ENCODE measurements at places on chromosomes 1 and 21.

DNA sequence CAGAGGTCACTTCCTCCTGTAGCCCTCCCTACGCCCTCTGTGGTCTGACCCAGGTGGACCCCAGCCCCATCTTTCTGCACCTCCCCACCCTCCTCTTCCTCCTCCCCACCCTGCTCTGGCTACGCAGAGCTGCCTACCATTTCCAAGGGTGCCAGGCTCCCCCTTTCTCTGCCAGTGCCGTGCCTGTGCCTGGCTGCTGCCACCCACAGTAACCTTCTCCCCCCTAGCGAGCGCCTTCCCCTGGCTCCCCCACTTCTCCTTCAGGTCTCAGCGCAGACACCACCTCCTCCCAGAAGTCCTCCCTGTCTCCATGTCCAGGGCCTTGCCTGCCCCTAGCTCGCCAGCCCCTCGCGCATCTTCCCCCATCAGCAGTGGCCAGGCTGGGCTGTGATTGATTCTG, 471.5 kb downstream of the PTPRU start:
- H3K4me1 ChIP-seq = peaks cover 28% of the 10 kb centered on the region
- no peak for DNase-seq
- no peak overlapping the region for H3K4me3 ChIP-seq
- H3K27ac ChIP-seq = no peak overlapping the region

DNA sequence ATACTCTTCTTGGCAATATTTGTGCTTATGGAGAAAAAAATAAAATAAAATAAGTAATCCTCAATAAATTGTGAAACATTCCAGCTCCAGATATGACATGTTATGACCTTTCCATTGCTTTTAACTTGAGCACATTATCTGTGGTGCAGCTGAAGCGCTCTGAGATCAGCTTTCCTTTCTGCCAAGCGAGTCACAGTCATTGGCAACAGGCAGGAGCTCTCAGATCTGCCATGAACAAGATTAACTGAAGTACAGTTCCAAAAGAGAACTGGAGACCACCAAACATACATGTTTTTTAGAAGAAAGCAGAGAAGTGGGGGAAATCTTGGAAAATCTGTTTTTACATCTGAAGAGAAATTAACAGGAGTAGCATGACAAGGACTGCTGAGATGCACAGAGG, 89.2 kb upstream of the DSCAM start:
- no peak overlapping the region for H3K4me3 ChIP-seq
- no peaks in the 10 kb centered on the region for H3K4me1 ChIP-seq
- H3K36me3 ChIP-seq = no peaks in the 10 kb centered on the region
- H3K27ac ChIP-seq = no peak overlapping the region
- DNase-seq = no peak

GRCh38 chr1:115714572-115715141, 53.9 kb downstream of the CASQ2 start:
- H3K4me1 ChIP-seq = no peaks in the 10 kb centered on the region
- H3K36me3 ChIP-seq = no peaks in the 10 kb centered on the region
- no peak overlapping the region for H3K4me3 ChIP-seq

GRCh38 chr1:100528871-100529270, 9.1 kb upstream of the GPR88 start:
- no peaks in the 10 kb centered on the region for H3K36me3 ChIP-seq
- DNase-seq = no peak
- no peak overlapping the region for H3K4me3 ChIP-seq
- peaks cover 37% of the 10 kb centered on the region for H3K4me1 ChIP-seq

DNA sequence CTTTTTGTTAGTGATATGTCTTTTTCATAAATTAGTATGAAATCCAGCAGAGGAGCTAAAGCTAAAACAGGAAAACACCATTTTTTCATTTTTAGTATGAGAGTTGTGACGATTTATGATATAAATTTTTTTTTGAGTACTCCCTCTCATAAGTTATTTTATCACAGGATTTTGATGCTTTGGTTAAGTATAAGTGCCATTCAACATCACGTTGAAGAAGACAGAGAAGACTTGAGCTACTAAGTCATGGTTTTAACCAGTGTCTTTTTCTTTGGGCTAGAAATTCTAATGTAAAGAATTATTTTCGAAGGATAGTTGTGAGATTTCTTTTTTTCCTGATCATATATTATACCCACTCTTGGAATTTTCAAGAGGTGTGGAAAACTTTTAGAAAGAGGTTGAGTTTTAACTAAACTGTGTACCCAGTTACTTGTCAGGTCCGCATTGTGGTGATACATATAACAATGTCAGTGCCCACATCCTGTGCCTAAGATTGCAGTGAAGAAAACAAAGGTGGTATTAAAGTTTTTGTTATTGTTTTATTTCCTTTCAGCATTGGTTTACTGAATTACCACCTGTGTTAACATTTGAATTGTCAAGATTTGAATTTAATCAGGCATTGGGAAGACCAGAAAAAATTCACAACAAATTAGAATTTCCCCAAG, 93.8 kb downstream of the USP25 start:
- peak overlapping the region; percentile 68 for H3K27ac ChIP-seq
- no peak for DNase-seq
- no peaks in the 10 kb centered on the region for H3K27me3 ChIP-seq
- peaks cover 31% of the 10 kb centered on the region for H3K36me3 ChIP-seq
- peak overlapping the region; percentile 37 for H3K4me3 ChIP-seq

GRCh38 chr1:7007902-7008301, 222.6 kb downstream of the CAMTA1 start:
- H3K4me1 ChIP-seq = no peaks in the 10 kb centered on the region
- no peaks in the 10 kb centered on the region for H3K36me3 ChIP-seq

GRCh38 chr1:211095381-211095780, 38.6 kb downstream of the KCNH1 start:
- DNase-seq = no peak
- no peaks in the 10 kb centered on the region for H3K4me1 ChIP-seq
- no peak overlapping the region for H3K27ac ChIP-seq
- H3K36me3 ChIP-seq = no peaks in the 10 kb centered on the region
- H3K27me3 ChIP-seq = peaks cover 10% of the 10 kb centered on the region
- no peak overlapping the region for H3K4me3 ChIP-seq

GRCh38 chr1:89358287-89358893, 5.5 kb upstream of the GBP6 start:
- DNase-seq = peak; percentile 80
- H3K4me1 ChIP-seq = peaks cover 43% of the 10 kb centered on the region
- H3K4me3 ChIP-seq = peak overlapping the region; percentile 51
- peaks cover 9% of the 10 kb centered on the region for H3K36me3 ChIP-seq

DNA sequence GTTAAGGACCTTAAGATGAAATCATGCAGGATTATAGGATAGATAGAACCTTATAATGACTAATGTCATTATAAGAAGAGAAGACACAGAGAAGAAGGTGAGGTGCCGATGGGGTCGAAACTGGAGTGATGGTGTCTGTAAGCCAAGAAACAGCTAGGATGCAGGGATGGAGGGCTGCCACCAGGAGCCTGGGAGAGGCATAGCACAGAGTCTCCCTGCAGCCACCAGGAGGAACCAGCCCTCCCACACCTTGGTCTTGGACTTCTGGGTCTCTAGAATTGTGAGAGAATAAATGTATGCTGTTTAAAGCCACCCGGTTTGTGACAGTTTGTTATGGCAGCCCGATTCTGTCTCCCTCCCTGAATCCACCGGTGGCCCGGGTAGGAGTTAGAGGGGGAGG, 337.2 kb upstream of the AJAP1 start:
- no peak overlapping the region for H3K27ac ChIP-seq
- DNase-seq = no peak
- H3K4me3 ChIP-seq = no peak overlapping the region
- no peaks in the 10 kb centered on the region for H3K4me1 ChIP-seq
- H3K27me3 ChIP-seq = no peaks in the 10 kb centered on the region

GRCh38 chr1:182768963-182769362, 20.6 kb upstream of the NPL start:
- H3K27me3 ChIP-seq = peaks cover 30% of the 10 kb centered on the region

- H3K4me1 ChIP-seq = peaks cover 15% of the 10 kb centered on the region
- no peak overlapping the region for H3K4me3 ChIP-seq
- H3K27ac ChIP-seq = no peak overlapping the region
- H3K27me3 ChIP-seq = peaks cover 41% of the 10 kb centered on the region
Observed at GRCh38 chr1:87150143-87150542, 178.5 kb upstream of the LMO4 start.

GRCh38 chr1:239982762-239983161, 108.9 kb upstream of the FMN2 start:
- H3K36me3 ChIP-seq = no peaks in the 10 kb centered on the region
- no peaks in the 10 kb centered on the region for H3K4me1 ChIP-seq
- H3K4me3 ChIP-seq = no peak overlapping the region
- H3K27me3 ChIP-seq = no peaks in the 10 kb centered on the region

DNA sequence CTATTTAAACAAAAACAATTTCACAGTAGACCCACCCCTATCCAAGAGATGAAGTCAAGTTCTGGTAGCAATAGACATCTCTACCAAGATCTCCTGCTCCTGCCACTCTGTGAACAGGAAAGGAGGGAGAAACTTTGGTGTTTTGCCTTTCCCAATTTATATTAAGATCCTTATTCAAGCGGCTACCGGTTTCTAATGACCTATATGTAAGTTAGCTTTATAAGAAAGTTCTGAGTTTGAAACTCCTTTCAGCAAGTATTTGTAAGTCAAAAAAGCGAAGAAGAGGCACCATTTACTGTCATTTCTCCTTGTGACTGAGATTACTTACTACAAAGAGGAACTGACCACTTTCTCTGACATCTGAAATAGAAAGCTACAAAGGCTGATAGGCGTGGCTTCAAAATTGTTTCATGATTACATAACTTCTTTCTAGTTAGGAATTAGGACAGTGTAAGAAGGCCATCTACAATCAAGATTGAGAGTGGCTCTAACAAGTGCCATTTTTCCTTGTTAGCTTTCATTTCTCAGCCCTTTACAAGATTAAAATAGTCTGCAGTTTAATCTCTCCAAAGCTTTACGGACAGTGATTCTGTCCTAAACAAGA, at the start of gene MNDA:
MNDA (plus strand) TSS at position 448 of the 604 bp plus-strand sequence. CDS start 10,803 bp downstream, outside the sequence.
- no peaks in the 10 kb centered on the region for H3K4me1 ChIP-seq
- H3K27ac ChIP-seq = no peak within 1 kb of the TSS
- H3K36me3 ChIP-seq = no peaks in the 10 kb centered on the region
- no peak within 1 kb of the TSS for H3K4me3 ChIP-seq
- no peak for DNase-seq
- no peaks in the 10 kb centered on the region for H3K27me3 ChIP-seq

DNA sequence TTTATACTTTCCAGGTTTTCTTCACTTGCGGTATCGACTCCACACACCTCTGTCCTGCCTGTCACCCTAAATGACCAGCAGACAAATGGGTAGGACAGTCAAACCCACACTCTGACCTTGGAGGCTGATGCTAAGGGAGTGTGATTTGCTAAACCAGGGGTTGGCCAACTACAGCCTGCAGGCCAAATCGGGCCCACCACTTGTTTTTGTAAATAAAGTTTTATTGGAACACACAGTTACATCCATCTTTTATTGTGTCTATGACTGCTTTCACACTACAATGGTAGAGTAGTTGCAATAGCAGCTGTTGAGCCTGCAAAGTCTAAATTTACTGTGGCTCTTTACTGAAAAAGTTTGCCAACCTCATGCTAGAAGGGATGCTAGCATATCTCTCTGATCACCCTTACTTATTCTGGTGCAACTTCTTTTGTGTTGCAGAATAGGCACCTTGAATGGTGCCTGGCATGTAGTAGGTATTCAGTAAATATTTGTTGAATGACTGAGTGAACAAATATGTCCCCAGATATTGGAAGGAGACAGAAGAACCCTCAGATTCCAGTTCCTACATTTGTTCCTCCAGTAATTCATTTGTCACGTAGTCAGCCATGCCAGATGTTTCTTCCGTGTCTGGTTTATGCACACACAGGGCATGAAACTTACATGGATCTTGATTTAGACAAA, 18.6 kb downstream of the IFNGR2 start:
- no peak overlapping the region for H3K27ac ChIP-seq
- H3K36me3 ChIP-seq = peaks cover 29% of the 10 kb centered on the region
- peaks cover 1% of the 10 kb centered on the region for H3K4me1 ChIP-seq
- DNase-seq = no peak

DNA sequence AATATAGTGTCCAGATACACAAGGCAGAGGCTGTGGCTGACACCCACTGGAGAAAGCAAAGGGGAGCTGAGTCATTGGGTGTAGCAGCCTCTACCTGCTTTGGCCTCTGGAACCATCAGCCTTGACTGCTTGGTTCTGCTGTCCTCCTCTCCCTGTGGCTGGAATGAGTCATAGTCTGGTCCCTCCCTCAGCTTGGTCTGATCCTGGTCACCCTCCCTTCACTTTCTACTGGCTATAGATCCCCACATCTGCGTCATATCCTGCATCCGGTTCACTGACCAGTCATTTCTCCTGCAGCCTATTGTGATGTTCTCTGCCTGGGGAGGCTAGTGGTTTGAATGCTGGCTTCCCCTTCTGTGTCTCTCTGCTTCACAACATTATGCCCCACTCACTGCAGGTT, 372.8 kb upstream of the DAB1 start:
- H3K36me3 ChIP-seq = no peaks in the 10 kb centered on the region
- no peaks in the 10 kb centered on the region for H3K4me1 ChIP-seq
- H3K27ac ChIP-seq = no peak overlapping the region
- H3K27me3 ChIP-seq = peaks cover 2% of the 10 kb centered on the region
- no peak for DNase-seq
- no peak overlapping the region for H3K4me3 ChIP-seq

- H3K36me3 ChIP-seq = no peaks in the 10 kb centered on the region
- H3K4me3 ChIP-seq = no peak overlapping the region
Observed at GRCh38 chr1:153525088-153525728, 10.6 kb downstream of the S100A6 start.

Measured in activated naive CD8-positive, alpha-beta T cell treated with anti-CD3 and anti-CD28 coated beads, Interleukin-2, amount 10 ng/mL, durations not matched to agents 7 days and 5 days (primary cell).